ENCODE measurements at places on chromosomes 7 and 10. TPM values are rescaled to one million over a fixed set of nuclear protein-coding genes. Genes with fewer than 3 reads are reported as not detected.

The PPP1R17 gene
- not detected for total RNA-seq

The GIMAP1 gene
- not detected for total RNA-seq

The CFAP70 gene
- total RNA-seq, result 3.1 TPM

DNA sequence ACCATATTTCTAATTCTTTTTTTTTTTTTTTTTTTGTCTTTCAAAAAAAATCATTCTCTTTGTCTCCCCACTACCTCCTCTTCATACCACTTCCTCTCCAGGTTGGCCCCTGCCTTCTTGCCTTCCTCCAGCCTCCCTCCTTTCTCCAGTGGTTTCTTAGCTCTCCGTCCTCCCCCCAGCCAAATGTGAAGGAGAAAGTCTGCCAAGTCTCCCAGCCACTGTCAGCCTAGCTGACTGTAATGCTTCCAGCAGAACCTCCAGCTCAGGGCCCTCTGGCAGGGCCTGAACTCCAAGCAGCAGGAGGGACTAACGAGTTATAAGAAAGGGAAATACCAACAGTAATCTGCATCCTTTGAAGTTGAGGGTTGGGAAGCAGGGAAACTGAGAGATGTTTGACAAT lies 35.5 kb upstream of the BICC1 start:
- DNase-seq, result no peak

- DNase-seq, result no peak
These were observed 71.5 kb upstream of the FAM13C start for GRCh38 chr10:59433720-59434428.

DNA sequence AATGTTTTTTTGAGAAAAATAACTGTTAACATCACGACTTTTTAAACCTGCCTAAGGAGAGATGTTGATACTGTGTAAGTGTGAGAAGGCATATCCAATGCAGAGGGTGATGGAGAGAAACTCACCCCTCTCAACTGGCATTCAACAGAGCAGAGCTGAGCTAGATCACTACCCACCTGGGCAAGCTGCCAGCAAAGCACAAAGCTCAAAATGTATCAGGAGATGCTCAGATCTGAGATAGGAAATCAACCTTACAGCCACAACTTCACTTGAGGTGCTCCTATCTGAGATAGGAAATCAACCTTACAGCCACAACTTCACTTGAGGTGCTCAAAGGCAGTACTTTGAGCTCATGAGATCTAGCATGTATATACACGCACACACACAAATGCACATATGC lies 151.5 kb upstream of the PDE1C start:
- DNase-seq, result no peak

GRCh38 chr10:112639298-112639697 lies 192.3 kb downstream of the VTI1A start:
- no peak for DNase-seq

DNA sequence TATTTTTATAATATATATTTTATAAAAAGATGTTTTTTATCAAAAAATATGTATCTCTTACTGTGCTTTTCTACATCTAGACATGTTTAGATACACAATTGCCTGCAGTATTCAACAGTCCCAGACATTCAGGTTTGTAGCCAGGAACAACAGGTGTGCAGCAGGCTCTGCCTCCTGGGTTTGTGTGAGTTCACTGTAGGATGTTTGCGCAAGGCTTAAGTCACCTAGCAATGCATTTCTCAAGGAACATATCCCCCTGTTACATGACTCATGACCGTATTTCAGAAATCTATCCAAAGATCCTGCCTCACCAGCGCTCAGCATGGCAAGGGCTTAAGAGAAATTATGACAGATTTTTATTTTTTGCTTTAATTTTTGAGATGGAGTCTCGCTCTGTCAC lies 41.5 kb downstream of the PITRM1 start:
- peak; percentile 80 for DNase-seq
